Bronchus fibroblast of lung (primary cell): ENCODE measurements at places on chromosomes 5 and 9. TPM values are rescaled to one million over a fixed set of nuclear protein-coding genes. Genes with fewer than 3 reads are reported as not detected.

Gene C5orf24
- total RNA-seq: 25.9 and 31.1 TPM in 2 replicates

Gene MSMP
- total RNA-seq: not detected in 2 replicates

Gene SELENOP
- total RNA-seq: 19.9 and 30.4 TPM in 2 replicates

Gene ARL10
- 2.2 and 3.4 TPM in 2 replicates for total RNA-seq
